ENCODE measurements at places on chromosomes 1 and 21. TPM values are rescaled to one million over a fixed set of nuclear protein-coding genes. Genes with fewer than 3 reads are reported as not detected.
A peak's percentile ranks its signal among the peaks of the same experiment; 100 is the strongest.

GRCh38 chr1:224762701-224763100, 146.6 kb downstream of the CNIH3 start:
- no peak for DNase-seq

GRCh38 chr1:2548068-2548589, 8.0 kb upstream of the TNFRSF14 start:
- DNase-seq: peak; percentile 49

The SLC30A10 gene
- total RNA-seq: 2.1 TPM

DNA sequence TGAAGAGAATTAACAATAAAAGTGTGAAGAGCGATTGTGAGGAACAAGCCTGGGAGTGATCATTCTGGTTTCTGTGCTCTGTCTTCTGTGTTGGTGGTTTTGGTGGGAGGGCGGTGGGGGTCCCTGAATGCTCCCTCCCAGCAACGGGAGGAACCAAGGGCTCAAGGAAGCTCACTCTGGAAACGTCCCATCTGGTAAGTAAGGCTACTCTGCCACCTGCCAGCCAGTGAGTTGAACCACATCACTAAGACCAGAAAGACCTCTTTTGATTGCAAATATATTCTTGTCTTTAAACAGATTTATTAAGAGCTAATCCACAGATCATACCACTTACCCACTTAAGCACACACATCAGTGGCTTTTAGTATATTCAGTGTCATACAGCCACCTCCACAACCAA, 125.0 kb downstream of the PRDM2 start:
- DNase-seq: no peak

DNA sequence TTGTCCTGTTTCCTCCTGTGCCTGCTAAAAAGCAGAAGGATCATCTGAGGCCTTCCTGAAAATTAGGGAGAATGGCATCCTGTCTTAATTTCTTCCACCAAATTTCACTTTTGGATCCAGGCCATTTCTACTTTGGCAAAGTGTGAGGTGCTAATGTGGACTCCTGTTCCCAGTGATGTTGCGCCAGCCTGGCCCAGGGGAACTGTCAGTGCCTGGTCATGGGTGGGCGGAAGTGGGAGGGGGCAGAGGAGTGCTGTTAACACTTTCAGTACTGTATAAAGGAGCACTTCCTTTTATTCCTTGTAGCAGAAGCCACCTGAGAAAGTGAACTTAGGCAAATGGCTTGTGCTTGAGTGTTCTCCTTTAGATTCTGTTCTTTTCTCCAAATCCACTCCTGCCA, 19.9 kb downstream of the ELAPOR1 start:
- DNase-seq: peak; percentile 46

DNA sequence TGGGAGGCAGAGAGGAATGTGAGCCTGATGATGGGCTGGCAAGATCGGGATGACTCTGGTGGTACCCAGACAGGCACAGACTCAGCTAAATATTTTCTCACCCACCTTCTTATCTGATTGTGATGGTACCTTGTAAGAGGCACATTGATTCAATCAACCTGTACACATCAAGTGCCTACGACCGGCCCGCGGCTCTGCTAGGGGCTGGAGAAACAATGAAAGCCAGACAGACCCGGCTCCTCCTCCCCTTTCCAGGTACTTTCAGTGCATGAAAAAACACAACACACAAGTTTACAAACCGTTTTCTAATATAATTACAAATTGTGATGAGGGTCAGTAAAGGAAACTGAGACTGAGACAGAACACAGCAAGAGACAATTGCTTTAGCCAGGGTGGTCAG, 115.0 kb downstream of the LACTBL1 start:
- no peak for DNase-seq

The ATP1A2 gene
- total RNA-seq: not detected

GRCh38 chr1:30879940-30880677, 28.4 kb downstream of the SDC3 start:
- DNase-seq: no peak

DNA sequence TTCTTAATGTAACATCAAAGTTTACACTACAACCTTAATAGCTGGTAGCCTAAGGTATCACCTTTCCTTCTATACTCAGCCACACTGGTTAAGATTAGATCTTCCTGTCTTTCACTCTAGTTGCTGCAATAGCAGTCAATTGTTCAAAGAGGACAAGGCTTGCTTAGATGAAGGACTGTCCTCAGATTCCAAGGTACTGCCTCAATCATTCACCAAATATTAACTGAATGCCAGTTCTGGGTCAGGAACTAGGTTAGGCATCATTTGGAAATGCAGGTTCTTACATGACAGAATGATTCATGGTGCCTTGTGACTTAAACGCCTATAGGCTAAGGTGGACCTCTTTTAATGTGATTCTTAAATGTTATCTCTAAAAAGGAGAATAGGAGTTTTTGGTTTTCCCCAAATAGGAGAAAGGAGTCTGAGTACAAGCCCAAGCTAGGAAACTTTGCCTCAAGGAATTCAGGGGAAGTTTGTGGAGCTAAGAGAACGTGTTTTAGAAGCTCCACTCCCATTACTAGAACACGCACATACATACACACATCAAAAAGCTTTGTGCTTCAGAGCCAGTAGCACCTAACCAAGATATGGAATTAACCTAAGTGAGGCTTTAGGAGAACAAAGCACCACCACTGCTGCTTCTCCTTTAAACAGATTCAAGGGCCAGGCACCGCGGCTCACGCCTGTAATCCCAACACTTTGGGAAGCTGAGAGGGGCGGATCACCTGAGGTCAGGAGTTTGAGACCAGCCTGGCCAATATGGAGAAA, 8.5 kb upstream of the WDR47 start:
- no peak for DNase-seq

The PDE9A gene
- total RNA-seq: 0.12 TPM

The AQP10 gene
- total RNA-seq: not detected

DNA sequence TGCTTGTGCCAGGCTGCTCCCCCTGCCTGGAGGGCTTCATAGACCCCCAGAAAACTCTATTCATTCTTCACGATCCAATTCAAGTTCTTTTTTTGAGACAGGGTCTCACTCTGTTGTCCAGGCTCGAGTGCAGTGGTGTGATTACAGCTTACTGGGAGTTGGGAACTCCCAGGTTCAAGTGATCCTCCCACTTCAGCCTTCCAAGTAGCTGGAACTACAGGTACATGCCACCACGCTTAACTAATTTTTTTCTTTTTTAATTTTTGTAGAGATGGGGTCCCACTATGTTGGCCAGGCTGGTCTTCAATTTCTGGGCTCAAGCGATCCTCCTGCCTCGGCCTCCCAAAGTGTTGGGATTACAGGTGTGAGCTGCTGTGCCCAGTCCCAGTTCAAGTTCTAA, 4.3 kb downstream of the STK40 start:
- DNase-seq: no peak

The SLC5A9 gene
- not detected for total RNA-seq

DNA sequence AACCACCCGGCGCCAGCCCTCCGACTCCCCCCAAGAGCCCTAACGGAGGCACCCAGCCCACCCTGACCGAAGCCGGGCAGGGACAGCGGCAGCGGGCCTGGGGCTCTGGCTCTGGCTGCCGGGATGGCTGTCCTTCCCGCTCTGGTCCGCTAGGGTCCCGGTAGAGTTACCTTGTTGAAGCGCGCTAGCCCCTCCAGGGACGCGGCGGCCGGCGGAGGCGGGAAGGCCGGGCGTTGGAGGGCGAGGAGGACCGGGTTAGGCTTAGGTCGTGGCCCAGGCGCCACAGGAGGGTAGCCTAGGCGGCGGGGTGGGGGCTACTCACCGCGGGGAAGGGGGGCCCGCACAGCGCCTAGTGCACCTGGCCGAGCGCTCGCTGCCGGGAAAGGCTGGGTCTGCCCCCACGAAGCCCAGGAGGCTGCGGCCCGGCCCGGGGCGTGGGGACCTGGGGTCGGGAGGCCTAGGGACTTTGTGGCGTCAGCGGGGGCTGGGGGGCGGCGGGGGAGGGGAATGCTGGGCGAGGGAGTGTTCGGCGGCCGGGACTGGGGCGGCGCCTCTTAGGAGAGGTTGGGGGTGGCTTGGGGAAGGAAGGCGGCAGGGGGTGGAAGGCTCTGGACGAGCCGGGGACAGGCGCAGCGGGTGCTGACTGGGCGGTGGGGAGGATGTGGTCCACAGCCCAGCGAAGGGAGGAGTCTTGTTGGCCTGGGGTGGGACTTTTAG, at the start of gene TRIM17:
Gene TRIM17 (minus strand): TSS at position 645 of the 717 bp plus-strand sequence. CDS start 1,789 bp downstream, outside the sequence.
- peak; percentile 39 for DNase-seq

DNA sequence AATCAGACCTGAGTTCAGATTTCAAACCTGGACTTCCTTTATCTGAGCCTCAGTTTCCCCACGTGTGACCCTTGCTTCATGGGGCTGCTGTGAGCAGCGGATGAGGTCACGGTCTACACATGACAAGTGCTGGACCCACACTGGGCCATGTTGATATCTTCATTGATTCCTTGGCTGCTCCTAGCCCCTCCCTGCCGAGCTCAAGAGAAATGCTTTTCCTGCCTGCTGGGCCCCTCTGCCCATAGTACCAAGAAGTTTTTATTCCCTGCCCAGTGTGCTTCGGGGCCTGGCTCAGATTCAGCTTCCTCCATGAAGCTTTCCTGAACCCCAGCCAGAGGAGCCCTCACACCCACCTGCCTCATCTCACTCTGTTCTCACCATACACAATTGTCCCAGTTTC, 181.6 kb downstream of the PTPRU start:
- DNase-seq: no peak

DNA sequence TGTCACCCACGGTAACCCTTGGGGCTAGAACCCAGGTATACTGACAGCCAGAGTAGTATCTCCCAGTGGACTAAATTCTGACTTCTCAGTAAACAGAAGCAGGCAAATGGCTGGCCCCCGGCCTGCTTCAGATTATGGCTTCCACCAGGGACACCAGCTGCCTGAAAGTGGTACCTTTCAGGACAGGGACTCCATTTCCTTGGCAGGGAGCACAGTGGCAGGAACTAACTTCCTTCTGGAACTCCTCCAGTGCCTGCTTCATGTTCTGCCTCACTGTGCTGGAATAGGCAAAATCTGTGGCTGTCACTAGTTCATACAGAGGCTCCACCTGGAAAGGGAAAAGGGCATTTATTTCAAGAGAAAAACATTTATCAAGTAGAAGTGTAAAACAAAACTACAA, 32.7 kb downstream of the C8B start:
- no peak for DNase-seq

The MYBPH gene
- total RNA-seq: not detected

Measured in MG63 (cell line).